ENCODE measurements at places on chromosomes 5 and 9.

- no peak for DNase-seq
Observed at GRCh38 chr5:80406980-80407734, 707 bp upstream of the ZFYVE16 start.

DNA sequence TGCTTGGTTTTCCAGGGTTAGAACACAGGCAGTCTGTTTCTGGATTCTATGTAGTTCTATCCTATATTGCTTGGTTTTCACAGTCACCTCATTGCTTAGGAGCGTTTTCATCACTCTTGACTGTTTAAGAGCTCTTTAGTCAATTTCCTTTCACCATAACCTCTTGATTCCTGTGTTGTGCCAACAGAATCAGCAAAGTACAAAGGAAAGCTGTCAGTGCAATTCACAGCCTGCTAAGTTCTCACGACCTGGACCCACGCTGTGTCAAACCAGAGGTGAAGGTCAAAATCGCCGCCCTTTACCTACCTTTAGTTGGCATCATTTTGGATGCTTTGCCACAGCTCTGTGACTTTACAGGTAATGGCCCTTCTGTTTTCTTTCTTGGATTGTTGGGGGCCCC, 199.9 kb downstream of the DOCK8 start:
- no peak for DNase-seq

DNA sequence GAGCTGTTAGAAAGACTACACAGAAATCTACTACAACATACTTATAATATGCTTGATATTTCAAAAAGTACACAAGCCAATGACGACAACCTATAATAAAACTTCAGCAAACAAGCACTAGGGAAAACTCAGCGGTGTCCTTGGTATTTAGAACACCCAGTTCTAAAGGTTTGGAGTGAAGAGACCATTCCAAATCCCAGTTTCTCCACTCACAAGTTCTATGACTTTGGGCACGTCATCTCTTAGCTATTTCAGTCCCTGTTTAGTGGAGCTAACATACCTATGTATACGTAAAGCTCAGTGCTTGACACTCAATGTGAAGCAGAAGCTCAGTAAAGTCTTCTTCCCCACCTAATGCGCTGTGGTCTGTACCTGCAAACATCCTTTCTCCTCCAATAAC, 52.8 kb downstream of the MLLT3 start:
- DNase-seq = no peak

DNA sequence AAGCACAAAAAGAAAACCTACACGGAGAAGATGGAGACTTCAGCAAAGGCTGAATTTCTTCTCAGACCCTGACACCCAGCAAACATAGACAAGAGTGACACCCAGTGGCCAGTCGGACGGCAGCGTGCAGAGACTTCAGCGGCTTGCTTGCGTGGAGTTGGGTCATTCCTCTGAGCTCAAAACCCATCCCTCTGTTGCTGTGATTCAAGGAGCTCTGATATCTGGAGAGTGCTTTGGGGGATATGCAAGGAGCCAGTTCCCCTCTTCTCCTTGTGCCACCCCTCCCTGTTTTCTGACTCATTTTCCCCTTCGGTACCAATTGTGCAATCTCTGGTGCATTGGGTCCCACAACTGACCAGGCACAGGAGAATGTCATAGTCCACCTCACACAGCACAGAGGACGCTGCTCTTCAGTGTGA, 27.5 kb downstream of the SH3TC2 start:
- DNase-seq = peak; percentile 60

GRCh38 chr9:38183994-38184568, 115.1 kb upstream of the SHB start:
- no peak for DNase-seq

DNA sequence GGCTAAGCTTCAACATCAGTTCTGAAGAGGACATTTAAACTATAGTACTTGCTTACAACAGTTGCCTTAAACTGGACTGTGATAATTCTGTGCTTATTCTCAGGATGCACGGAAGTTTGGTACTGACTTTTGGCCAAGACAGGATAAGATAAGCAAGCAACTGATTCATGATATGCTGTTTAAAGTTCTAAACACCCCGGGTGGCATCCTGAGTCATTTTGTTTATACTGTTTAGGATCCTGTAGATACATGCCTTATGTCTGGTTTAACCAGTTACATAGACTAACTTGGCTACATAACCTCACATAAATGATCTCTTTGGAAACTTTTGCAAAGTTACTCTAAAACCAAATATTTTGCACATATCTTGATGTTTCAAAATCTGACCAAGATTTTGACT, 95.9 kb downstream of the CDH9 start:
- no peak for DNase-seq

GRCh38 chr5:96259151-96259772, 173.8 kb downstream of the PCSK1 start:
- DNase-seq = no peak

GRCh38 chr5:133662578-133662977, 50.2 kb upstream of the FSTL4 start:
- DNase-seq = no peak

- no peak for DNase-seq
Observed at GRCh38 chr5:180172447-180173197, 36.4 kb downstream of the RASGEF1C start.

DNA sequence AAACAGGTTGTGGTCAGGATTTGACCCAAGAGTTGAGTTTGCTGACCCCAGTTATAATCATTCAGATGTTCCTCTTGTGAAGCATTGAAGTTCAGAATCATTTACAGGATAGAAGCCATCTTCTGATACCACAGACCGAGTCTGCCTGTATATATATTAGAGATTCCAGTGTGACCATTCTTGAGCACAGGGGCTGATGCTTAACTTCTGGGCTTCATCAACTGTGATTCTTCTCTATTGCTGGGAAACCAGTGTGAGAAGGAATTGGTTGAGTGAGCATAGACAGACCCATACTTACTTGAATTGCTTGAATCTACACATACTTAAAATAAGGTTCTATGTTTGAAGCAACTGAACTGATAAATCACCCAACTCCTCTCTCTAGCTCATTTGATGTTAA, 27.9 kb upstream of the PCAT7 start:
- DNase-seq = no peak

DNA sequence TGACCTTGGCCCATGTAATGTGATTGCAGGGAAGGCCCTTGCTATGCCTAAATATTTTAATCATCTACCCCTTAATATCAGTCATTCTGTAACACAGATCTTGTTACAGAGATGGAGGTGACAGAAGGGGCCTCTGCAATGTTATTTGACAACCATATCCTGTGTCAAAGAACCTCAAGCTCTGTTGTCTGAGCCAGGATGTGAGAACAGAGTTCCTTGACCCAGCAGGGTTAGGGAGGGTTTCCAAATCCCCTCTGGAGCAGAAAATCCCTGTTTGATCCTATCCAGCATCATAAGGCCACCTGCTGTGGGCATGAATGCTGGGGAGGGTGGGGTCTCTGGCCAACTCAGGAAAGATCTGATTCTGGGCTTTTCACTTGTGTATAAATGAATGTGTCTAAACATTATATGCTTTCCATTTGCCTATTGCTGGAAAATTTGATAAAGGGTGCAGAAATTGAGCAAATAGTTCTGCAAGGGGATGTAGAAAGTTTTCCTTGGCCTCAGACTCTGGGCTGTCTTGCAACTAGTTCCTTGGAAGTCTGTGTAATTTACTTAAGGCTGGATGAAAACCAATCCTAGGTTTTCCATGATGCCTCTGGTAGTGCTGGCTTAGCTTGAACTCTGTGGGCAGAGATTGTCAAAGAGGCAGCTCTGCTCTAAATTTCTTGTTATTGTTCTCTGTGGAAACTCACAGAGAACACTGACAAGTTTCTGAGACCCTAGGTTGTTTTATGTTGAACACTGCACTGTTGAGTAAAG, 71.0 kb downstream of the PGM5 start:
- DNase-seq = no peak

DNA sequence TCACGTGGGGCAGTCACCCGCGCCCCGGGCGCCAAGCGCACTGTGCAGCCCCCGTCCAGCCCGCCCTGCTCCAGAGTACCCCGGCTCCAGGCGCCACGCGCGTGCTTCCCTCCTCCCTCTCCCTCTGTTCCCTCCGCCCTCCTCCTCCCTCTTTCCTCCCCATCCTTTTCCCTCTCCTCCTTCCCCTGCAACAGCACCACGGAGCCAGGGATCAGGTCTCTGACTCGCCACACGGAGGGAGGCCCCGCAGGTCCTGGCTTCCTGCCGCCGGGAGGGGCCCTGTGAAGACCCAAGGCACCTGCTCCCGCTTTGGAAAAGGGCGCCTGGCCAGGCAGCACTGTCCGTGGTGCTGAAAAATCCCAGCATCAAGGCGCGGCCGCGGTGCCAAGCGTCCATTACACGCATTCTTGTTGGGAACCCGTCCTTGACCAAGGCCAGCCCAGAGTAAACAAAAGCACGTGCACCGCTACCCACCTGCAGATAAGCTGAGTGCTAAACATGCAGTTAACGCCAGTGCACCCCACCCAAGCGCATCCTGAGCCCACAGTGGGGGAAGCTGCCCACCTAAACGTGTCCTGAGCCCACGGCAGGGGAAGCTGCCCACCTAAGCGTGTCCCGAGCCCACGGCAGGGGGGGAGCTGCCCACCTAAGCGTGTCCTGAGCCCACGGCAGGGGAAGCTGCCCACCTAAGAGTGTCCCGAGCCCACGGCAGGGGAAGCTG, 21.7 kb downstream of the SLC6A18 start:
- no peak for DNase-seq

- DNase-seq = no peak
Observed at GRCh38 chr5:9082996-9083395, 462.9 kb downstream of the SEMA5A start.

GRCh38 chr9:87564111-87564510, 66.4 kb downstream of the DAPK1 start:
- DNase-seq = no peak

DNA sequence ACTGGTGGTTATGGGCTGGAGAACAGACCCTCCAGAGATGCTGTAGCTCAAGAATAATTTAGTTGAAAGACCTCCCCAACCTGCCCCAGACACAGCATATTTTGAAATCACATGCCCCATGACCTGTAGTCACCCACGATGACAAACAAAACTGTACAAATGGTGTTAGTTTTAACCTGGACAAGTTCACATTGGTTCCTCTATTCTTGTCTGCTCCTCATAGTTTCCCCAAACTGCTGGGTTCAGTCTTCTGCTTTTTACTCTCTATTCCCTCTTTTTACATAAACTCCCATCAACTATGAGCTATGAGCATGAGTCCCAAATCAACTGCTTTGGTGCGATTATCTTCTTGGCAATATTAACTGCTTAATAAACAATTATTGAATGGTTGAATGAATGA, 365.3 kb upstream of the CLINT1 start:
- DNase-seq = no peak

- no peak for DNase-seq
Observed at GRCh38 chr5:143509758-143510221, 106.3 kb upstream of the NR3C1 start.

DNA sequence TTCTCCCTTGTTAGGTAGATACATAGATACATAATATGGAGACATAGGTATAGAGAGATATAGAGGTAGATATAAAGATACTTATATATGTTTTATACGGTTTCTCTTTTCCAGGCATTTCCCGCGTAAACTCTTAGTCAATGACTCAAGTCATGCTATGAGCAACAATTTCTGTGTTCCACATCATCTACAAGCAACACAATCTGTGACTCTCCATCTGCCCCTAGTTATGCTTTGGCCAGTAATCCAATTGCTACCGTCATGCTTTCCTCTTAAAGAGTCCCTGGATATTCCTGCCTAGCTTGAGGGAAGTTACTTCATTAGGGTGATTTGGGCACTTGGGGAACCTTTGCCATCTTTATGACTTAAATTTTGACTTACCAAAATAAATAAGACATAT, 129.0 kb upstream of the ADAMTS16 start:
- DNase-seq = no peak

GRCh38 chr5:158119961-158120723, 261.2 kb upstream of the CLINT1 start:
- no peak for DNase-seq

DNA sequence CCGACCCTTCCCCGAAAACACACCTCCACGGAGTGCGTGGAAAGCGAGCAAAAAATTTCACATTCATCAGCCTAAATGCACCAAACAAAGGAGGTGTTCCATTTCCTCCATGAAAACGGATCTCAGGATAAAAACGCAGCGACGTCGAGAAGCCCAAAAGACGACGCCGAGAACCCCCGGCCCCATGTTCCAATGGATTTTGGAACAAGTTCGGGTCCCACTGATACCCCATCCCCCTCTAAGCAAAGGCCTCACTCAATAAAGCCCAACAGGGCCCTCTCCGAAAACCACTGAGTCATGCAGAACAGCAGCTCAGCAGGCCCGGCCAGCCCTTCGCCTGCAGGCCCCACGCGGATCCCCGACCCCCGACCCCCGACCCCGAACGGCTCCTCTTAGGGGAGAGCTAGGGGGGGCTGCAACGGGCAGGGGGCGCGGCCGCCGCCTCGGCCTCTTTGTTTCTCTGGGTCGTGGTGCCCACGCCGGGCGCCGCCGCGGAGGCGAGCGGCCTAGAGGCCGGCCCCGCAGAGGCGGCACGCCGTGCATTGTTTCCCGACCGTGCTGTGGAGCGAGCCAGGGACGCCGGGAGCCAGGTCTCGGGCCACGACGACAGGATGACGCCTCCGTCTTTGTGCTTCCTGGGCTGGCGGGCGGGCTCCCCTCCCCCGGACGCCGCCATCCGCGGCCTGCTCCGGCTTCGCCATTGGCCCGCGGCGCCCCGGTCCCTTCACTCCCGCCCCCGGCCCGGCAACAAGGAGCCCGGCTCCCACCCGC, 915 bp downstream of the ZFAND5 start:
- peak; percentile 73 for DNase-seq

GRCh38 chr5:104628911-104629310, 1066.3 kb upstream of the NUDT12 start:
- no peak for DNase-seq

GRCh38 chr5:38112938-38113337, 145.4 kb upstream of the EGFLAM start:
- DNase-seq = no peak

- no peak for DNase-seq
Observed at GRCh38 chr5:171575386-171575785, 155.9 kb downstream of the FGF18 start.

DNA sequence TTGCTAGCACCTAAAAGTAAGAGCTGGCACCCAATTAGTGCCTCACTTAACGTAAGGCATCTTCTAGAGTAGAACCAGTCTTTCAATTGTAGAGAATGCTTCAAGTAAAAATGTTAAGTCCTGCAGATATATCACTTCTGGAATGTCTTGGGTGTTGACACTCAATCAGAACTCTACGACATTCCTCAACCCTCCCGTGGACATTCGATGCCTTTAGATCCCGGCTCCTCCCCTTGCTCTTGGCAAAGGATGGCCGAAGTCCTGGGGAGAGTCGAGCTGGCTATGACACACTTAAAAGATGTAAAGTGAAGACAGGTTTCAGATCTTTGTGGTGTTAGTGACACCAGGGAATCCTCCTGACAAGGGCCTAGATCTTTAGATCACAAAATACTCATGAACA, 87.5 kb upstream of the ERCC6L2 start:
- DNase-seq = no peak

DNA sequence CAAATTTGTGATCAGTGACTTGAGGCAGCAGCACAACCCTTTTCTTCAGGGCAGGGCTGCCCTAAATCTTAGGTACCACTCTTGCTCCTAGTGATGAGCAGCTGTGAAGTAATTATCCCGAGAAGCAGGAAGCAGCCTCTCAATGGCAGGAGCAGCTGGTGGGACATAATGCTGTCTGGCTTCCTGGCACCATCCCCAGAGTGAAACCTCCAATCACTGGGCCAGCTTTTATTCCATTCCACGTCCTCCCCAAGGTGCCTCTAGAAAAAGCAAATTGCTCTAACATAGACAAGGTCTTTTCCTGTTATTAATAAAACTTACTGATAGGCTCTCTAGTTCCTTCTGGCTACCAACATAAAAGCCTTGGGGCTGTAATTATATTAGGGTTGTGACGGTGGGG, 154.0 kb downstream of the FRMD3 start:
- DNase-seq = no peak
